T-helper 17 cell (primary cell): ENCODE measurements at places on chromosomes 7 and 10. TPM values are rescaled to one million over a fixed set of nuclear protein-coding genes. Genes with fewer than 3 reads are reported as not detected.
A peak's percentile ranks its signal among the peaks of the same experiment; 100 is the strongest.

GRCh38 chr7:80819503-80819902, 99.3 kb downstream of the SEMA3C start:
- H3K36me3 ChIP-seq = no peaks in the 10 kb centered on the region
- no peak overlapping the region for H3K4me3 ChIP-seq
- no peak for DNase-seq

- no peaks in the 10 kb centered on the region for H3K27me3 ChIP-seq
- no peak overlapping the region for H3K4me3 ChIP-seq
- no peak for DNase-seq
- H3K4me1 ChIP-seq = no peaks in the 10 kb centered on the region
- no peak overlapping the region for H3K27ac ChIP-seq
- H3K36me3 ChIP-seq = no peaks in the 10 kb centered on the region
Observed at GRCh38 chr10:84026821-84027257, 112.5 kb upstream of the GHITM start.

DNA sequence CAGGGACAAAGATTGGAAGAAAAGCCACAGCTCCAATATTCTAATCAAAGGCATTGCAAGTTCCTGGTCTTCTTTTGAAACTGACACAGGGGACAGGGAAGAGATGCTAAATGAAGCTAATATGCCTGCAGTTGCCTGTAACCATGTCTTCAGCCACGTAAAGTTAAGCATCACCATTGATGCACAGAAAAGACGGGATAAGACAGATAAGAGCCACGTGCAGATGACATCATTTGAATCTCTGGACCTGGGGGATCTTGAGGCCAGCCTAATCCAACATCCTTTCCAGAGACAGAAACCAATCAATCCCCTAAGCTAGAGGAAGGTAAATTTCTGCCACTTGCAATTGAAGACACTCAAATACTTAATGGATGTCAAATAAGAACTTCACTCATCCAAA, 93.4 kb downstream of the PIP4K2A start:
- H3K27me3 ChIP-seq = no peaks in the 10 kb centered on the region
- H3K36me3 ChIP-seq = no peaks in the 10 kb centered on the region
- DNase-seq = no peak
- H3K4me3 ChIP-seq = no peak overlapping the region
- H3K27ac ChIP-seq = peak overlapping the region; percentile 99
- H3K4me1 ChIP-seq = peaks cover 68% of the 10 kb centered on the region

DNA sequence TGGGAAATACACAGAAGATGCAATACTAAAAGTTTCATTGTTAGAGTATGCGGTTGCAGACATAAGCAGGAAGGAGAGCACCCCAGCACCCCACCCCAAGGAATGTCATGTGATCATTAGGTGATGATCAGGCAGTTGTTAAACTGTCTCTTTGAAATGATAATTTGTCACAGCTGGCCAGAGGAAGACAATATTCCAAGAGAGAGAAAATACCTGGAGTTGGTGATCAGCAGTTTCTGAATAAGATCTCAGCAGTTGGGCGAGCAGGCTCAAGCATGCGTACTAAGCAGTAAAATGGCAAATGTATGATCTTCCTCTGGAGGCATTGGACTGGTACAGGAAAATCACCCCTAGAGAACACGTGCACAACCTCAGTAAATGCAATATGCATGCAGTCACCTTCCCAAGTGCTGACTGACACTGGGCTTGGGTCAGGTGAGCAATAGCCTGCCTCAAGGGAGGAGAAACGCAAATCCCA, 250.1 kb upstream of the MBL2 start:
- H3K4me1 ChIP-seq = no peaks in the 10 kb centered on the region
- no peak for DNase-seq
- H3K4me3 ChIP-seq = no peak overlapping the region
- no peak overlapping the region for H3K27ac ChIP-seq
- H3K36me3 ChIP-seq = no peaks in the 10 kb centered on the region

The OGDHL gene
- total RNA-seq = not detected

The ATOH7 gene
- not detected for total RNA-seq
